ENCODE measurements at places on chromosomes 5 and 9. TPM values are rescaled to one million over a fixed set of nuclear protein-coding genes. Genes with fewer than 3 reads are reported as not detected.
A peak's percentile ranks its signal among the peaks of the same experiment; 100 is the strongest.

Gene CAMK4
- total RNA-seq, result 75.1 TPM

Gene ZFP37
- total RNA-seq, result 17.3 TPM

Gene SHC3
- total RNA-seq, result 28.3 TPM

Gene GKAP1
- total RNA-seq, result 14.5 TPM

Gene IL4
- not detected for total RNA-seq

Gene SYK
- 1.5 TPM for total RNA-seq

Gene PCDHB13
- total RNA-seq, result 16.3 TPM

Gene BTF3
- total RNA-seq, result 194 TPM

Gene CCDC171
- total RNA-seq, result 19.7 TPM

DNA sequence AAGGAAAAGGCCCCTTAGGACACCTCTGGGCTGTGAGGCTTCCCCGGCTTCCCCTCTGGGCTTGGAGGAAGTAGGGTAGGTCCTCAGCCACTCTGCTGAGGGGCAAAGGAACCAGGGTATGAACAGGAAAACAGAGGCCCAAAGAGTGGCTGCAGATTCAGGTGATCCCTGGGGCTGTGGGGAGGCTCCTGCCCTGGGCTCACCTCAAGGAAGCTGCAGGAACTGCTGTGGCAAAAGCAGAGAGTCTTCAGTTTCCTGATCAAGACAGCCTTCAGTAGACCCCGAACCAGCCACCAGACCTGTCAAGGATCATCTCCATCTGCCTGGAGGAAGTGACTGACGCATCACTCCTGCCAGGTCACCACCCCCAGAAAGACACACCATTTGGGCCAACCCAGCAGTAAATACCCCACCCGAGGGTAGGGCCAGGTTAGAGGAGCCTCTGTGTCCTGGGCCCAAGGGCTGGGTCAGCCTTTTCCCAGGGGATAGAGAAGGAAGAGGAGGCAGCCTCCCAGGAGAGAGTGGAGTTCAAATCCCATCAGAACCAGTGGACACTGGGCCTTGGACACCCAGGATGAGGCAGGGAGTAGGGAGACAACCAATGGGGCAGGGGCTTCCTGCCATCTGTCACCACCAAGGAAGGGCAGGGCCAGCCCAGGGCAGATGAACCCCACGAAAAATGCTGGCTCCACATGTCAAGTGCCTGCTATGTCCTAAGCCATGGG lies 5.8 kb upstream of the ST6GALNAC6 start:
- no peak for DNase-seq

- no peak for DNase-seq
Measured at GRCh38 chr5:180294411-180294810, 2.5 kb upstream of the MAPK9 start.

GRCh38 chr9:75471549-75472114 lies 383.3 kb downstream of the OSTF1 start:
- DNase-seq, result no peak

DNA sequence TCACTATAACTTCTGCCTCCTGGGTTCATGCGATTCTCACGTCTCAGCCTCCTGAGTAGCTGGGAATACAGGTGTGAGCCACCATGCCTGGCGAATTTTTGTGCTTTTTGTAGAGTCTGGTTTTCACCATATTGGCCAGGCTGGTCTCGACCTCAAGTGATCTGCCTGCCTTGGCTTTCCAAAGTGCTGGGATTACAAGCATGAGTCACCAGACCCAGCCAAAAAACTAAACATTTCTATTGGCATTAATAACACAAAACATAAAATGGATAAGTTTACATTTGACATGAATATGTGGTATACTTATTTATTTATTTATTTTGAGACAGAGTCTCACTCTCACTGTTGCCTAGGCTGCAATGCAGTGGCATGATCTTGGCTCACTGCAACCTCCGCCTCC lies 13.6 kb upstream of the REEP5 start:
- no peak for DNase-seq

- DNase-seq, result peak; percentile 31
Measured at GRCh38 chr5:107365320-107366109, 305.2 kb downstream of the EFNA5 start.

GRCh38 chr9:81716409-81716808 lies 27.1 kb upstream of the TLE1 start:
- DNase-seq, result no peak

GRCh38 chr5:111432883-111433536 lies 79.3 kb downstream of the STARD4 start:
- no peak for DNase-seq

DNA sequence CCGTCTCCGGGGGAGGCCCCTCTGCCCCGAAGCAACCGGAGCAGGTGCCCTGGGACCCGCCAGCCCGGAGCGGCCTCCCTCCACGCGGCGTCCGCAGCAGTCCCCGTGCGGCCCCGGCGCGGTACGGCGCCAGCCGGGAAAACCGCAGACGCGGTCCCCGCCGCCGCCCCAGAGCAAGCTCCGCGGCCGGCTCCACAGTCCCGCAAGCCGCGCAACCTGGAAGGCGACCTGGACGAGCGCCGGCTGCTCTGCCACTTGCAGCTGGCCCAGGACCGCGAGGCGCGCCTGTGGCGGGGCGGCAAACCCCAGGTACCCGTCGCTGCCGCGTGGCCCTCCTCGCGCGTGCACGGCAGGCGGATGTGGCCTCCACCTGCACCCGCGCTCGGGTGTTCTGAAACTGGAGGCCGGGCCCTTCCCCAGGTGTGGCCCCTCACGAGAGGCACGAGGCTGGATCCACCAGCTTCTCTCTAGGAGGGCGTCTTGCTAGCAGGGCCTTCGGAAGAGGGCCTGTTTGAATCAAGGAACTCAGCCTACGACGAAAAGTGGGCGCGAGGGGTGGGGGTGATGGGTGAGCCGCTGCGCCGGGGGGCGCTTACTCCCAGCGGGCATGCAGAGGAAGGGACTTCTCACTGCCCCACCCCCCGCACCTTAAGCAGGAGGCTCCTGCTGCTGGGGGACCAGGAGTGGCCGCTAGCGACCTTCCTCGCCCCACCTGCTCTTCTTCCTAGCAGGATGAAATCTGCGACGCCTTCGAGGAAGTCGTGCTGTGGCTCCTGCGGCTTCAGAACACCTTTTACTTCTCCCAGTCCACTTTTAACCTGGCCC lies 602 bp downstream of the CCNI2 start:
- no peak for DNase-seq

DNA sequence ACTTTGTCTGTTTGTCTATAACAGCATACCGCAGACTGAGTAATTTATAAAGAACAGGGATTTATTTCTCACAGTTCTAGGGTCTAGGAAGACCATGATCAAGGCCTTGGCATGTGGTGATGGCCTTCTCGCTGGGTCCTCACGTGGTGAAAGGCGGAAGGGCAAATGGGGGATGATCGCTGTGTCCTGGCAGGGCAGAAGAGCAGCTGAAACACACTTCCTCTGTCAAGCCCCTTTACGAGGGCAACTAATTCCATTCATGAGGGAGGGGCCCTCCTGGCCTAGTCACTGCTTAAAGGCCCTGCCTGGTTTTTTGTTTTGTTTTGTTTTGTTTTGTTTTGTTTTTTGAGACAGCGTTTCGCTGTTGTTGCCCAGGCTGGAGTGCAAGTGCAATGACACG lies 41.9 kb upstream of the UBTD2 start:
- DNase-seq, result no peak

GRCh38 chr9:108095496-108095895 lies 605.9 kb upstream of the KLF4 start:
- no peak for DNase-seq

- no peak for DNase-seq
Measured at GRCh38 chr5:135227064-135228022, 171.7 kb downstream of the MACROH2A1 start.
